ENCODE measurements at places on chromosomes 7 and 10.

DNA sequence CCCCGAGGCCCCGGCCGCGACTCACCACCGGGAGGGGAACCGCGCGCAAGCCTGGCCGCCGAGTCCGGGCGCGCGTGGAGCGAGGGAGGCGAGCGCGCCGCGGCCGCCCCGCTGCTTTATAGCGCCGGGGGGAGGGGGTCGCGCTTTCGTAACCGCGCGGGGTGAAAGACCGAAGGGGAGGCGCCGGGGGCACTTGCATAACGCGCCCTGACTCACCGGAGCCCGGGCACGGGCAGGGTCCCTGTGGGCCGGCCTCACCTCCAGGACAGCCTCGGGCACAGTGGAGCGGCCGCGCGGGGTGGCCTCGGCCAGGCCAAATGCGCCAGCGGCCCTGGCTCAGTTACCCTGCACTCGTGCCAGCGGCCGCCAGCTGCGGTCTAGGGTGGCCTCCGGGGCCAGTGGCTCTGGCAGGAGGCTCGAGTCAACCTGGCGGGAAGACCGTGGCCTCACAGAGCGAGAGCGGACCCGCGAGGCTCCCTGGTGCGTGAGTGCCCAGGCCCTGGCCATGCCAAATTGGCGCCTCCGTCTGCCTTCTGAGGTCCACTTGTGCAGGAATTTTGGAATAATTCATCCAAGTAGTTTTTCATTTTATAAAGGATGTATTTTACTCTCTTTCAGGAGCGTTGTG is at the start of gene RBP4:
TSS of gene RBP4 (minus strand) at position 90 of the 628 bp plus-strand sequence. CDS start 207 bp downstream, outside the sequence.
- DNase-seq: no peak

DNA sequence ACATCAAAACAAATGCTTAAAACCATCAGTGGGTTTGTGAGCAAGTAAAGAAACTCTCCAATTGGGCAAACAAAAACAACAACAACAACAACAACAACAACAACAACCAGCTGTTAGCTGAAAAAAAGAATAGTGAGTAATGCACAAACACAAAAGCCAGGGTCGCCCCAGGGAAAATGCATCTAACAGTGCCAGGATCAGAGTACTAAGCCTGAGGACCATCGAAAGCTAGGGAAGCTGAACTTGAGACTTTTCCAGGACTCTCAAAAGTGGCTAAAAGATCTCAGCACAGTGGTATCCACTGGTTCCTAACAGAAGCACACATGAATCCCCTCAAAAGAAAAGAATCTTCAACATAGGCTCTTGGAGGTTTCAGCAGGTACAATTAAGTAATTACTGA is 83.3 kb downstream of the CPXM2 start:
- no peak for DNase-seq

DNA sequence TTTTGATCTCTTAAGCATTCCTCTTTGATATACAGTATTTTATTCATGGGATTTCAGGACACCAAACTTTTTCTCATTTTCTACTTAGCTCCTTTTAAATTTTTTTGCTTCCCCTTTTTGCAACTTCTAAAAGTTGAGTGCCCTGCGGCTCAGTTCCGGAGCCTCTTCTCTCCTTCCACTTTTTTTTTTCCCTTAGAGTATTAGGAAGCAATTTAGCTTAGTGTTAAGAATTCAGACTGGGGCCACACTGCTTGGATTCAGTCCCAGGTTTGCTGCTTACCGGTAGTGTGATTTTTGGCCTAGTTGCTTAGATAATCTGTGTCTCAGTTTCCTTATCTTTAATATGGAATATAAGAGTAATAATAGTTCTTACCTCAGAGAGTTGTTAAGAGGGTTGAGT is 3.4 kb downstream of the STAM start:
- DNase-seq: no peak

DNA sequence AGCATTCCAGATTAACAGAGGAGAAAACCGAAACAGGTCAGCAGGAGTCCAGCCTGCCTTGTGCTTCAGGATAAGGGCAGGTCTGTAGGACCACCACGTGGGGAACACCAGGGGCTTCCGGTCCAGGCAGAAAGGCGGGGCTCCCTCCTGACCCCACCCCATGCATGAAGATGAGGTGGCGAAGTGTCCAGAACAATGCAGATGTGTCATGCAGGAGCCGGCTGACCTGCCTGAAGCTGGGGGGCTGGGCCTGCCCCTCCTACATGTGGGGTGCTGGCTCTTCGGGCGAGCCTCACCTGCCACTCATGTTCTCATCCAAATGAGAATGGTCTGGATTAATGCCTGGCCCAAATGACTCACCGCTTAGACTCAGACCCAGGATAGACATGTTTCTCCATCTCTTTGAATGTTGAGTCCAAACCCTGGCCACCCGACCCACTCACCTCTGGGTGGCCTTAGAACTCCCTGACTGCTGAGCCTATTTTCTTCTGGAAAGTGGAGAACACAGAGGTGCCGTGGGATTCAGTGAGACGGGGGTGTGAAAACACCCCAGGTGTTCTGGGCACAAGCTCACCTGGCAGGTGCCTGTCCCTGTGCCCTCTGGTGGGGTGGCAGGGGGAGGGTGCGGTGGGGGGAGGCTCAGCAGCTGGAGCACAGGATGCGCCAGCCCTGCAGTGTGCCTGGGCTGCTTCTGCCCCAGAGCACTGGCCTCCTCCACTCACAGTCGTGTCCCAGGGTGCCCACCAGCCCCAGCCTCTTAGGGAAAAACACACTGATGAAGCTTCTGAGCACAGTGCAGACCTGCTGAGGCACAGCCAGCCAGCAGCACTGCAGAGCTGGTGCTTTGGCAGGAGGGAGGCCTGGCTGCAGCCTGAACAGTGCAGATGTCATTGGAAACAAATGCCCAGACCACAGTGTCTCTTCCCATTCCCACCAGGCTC is 55.2 kb upstream of the GDF10 start:
- DNase-seq: no peak

- no peak for DNase-seq
Observed at GRCh38 chr10:70272925-70273316, 10.9 kb downstream of the NPFFR1 start.

DNA sequence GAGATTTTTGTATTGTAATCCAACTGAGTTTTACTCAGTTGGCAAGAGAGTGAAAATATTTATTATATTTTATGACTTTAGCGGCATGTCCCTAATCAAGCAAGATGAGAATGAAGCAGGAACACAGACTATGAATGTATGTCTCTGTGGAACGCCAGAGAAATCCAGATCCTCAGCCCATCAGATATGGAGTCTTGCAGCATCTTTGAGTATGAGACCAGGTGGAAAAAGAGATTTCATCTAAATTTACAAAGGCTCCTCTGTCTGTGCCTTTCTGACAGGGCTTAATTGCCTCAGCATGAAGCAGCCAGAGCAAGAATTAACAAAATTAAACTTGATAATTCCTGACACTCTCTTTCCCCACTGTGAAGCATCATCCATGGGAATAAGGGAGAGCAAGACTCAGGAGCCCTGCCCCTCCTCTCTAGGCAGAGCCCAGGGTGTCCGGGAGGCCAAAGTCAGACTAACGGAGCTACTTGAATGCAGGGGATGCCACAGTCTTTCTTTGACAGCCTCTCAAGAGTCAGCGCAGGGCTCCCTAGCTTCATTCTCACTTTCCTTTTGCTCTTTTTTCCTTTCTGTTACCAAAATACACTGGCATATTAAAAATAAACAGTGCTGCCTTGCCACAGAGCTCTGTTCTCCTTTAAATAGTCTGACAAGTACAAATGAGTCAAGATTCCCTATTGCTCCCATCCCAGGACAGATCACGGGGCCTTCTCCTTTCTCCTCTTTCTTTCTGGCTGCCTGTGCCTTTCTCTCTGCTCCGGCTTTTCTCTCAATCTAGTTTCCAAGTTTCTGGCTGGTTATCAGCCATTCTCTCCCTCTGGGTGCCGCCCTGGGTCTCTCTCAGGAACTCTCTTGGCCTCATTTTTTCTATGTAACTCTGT is 132.2 kb upstream of the INHBA start:
- no peak for DNase-seq

DNA sequence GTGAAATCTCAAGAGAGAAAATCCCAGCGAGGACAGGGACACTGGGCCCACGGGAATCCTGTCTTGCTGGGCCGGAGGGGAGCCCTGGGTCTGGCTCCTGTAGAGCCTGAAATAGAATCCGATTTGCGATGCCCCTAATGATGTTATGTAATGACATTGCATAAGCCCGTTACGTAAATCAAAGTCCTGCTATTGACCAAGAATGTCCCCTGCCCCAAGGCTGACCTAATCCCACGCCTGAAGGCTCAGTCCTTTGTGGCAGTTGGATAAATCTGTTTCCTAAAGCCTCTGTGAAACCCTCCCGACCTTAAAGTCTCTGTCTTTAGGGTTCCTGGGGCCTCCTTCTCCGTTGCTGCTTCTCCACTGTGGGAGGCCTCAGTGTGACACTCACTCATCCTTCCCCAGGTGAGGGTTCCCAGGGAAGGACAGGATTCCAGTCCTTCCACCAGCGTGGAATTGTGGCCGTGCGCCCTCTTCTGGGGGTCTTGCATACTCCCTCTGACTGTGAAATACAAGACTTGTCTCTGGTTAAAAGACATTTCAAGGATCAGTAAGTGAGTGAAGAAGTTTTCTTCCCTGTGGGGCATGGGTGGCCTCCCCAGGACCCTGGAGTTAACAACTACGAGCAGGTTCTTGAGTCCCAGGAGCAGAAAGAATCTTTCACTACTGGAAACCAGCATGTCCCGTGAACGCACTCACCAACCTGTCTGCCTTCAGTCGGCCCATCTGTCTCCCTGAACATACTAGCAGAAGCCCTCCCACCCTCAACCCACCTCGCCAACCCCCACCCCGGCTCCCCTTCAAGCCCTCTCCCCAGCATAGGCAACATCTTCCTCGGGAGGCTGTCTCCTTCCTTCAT is 19.8 kb downstream of the ZNF467 start:
- DNase-seq: no peak

GRCh38 chr7:75066521-75066920 is 7.1 kb downstream of the RCC1L start:
- DNase-seq: no peak

DNA sequence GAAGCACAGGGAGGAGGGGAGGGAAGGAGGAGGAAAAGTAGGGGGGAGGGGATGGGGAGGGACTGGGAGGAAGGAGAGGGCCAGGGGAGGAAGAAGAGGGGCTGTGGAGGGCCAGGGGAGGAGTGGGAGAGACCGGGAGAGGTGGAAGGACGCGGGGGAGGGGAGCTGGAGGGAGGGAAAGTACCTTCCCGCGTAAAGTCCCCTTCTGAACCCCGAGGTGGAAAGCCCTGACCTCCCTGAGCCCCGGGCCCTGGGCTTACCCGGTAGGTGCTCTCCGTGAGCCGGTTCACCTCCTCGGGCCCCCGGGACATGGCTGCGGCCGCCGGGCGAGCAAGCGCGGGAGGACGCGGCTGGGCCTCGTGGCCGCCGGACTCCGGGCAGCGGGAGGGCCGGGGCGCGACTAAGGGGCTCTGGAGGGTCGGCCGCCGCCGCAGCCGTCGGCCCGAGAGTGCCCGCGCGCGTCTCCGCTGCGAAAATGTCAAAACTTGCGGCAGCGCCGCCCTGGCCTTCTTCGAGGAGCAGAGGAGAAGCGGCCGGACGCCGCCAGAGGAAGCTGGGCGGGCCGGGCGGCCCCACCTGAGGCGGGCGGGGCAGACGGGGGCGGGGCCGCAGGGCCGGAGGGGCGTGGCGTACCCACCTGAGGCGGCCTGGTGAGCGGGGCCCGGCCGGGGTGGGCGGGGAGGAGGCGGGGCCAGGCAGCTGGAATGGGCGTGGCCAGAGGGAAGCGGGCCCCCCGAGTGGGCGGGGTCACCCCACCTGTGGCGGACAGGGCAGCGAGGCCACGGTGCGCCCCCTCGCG is at the start of gene BAIAP2L1:
TSS of gene BAIAP2L1 (minus strand) at position 549 of the 799 bp plus-strand sequence. CDS start at position 311, 238 bp downstream.
- peak; percentile 65 for DNase-seq

- no peak for DNase-seq
Observed at GRCh38 chr7:104772405-104773345, 241.3 kb upstream of the KMT2E start.

DNA sequence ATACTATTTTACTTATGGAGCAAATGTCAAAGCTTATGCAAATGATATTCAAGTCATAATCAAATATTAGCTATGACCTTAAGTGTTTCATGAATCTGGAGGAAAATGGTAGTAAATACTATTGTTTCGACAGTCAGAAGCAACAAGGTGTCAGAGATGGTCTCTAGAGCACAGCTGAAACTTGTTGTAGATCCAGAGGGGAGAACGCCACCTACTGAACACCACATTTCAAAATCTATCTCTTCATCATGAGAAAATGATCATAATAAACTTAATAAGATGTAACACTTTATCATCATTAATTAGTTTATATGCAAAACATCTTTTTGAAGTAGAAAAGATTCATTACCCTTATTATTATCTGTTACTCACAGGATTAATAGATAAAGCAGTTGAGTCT is 418.7 kb downstream of the GATA3 start:
- peak; percentile 6 for DNase-seq

DNA sequence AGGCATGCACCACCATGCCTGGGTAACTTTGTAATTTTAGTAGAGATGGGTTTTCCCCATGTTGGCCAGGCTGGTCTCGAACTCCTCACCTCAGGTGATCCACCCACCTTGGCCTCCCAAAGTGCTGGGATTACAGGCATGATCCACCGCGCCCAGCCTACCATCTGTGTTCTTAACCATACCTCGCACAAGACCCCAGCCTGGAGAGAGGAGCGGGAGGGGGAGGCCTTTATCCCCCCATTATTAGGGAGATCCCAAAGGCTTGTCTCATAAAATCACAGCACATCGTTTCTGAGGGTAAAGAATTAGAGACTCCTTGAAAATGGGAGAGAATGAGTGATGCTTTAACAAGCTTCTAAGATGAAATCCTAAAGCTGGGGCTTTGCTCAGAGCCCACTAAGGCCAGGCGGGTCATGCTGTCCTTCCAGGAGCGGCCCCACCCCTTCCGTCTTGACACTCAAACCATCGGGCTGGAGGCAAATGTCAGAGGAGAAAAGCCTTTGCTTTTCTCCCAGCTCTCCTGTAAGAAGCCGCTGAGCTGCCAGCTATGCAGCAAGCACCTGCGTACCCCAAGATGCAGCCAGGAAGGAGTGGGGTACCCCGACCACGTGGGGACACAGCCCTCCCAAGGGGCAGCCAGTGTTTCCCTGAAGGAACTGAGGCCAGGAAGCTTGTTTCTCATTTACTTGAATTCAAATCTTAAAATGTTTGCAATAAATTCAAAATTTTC is 339.7 kb downstream of the PTPRN2 start:
- no peak for DNase-seq

- peak; percentile 63 for DNase-seq
Observed at GRCh38 chr7:139095194-139095659, 14.3 kb downstream of the ZC3HAV1 start.
